ENCODE measurements at places on chromosomes 11 and 22. TPM values are rescaled to one million over a fixed set of nuclear protein-coding genes. Genes with fewer than 3 reads are reported as not detected.
A peak's percentile ranks its signal among the peaks of the same experiment; 100 is the strongest.

DNA sequence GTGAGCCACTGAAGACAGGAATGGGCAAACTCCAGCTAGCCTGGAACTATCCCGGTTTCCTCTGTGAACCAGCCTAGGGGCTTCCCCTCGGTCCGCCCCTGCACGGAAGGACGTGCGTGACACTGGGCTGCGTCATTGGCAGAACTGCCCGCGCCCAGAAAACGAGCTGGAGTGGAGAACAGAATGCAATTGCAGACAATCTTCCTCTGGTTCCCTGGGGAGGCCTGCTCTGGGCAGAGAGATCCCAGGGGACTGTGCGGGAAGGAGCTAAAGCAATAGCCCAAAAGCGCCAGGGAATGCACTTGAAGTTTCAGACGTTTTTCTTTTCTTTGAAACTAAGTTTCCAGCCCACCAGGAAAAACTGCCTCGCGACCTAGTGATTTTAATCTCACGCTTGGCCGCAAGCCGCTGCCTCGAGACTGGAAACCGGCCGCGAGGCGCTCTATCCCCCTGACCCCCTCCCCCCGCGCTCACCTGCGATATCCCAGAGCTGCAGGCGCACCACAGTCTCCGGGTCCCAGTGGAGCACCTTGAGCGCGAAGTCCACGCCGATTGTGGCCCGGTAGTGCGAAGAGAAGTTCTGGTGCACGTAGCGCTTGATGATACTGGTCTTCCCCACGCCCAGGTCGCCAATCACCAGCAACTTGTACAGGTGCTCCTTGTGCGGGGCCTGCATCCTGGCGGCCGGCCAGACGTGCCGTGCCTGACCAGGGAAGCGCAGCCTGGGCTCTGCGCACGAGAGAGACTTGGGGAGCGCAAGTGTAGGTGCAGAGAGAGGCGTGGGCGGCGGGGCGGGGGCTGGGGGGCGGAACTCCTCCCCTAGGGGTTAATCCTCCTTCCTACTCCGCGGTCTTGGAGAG lies at the start of gene RAB38:
RAB38 (minus strand) TSS at position 735 of the 860 bp plus-strand sequence; CDS start at position 676, 59 bp downstream.
- no peaks in the 10 kb centered on the region for H3K36me3 ChIP-seq
- no peaks in the 10 kb centered on the region for H3K27me3 ChIP-seq
- peak within 1 kb of the TSS; percentile 63 for H3K4me3 ChIP-seq
- peak within 1 kb of the TSS; percentile 80 for H3K27ac ChIP-seq
- DNase-seq, result peak; percentile 82
- H3K4me1 ChIP-seq, result peaks cover 53% of the 10 kb centered on the region

IGLL1 gene
- total RNA-seq, result not detected

DNA sequence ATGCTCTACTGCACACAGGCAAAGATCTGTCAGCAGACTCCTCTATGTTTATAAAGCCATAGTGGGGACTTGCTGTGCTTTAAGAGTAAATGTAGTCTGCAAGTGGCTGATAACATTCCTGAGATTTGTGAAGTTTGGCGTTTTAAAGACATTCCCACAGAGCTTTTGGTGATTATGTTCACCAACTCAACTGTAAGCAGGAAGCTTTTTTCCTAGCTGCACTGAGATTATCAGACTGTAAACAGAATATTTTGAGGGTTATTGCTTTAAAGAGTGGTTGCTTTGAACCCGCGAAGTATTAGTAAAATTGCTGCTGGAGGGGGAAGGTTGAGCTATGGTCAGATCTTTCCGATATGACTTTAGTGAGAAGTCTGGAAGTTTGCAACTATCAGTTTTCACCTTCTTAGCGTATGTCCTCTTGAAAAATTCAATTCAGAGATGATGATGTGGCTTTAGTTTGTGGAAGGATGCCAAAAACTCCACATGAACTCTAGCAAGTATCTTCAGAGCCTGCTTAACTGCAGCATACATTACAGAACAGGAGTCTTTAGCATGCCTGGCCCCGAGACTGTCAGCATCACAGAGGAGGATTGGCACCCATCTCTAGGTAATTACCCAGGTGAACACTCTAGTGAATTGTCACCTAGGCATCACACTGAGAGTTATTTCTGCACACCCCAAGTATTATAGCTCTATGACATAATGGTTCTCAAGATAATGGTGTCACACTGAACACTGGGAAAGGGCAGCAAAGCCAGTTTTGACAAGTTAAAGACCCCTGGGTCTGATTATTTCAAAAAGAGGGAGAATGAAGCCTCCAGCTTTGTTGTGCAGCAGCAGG lies 89.9 kb downstream of the MTNR1B start:
- no peak overlapping the region for H3K4me3 ChIP-seq
- H3K36me3 ChIP-seq, result no peaks in the 10 kb centered on the region
- H3K27ac ChIP-seq, result no peak overlapping the region
- no peaks in the 10 kb centered on the region for H3K4me1 ChIP-seq

DERL3 gene
- not detected for total RNA-seq

RIMBP3C gene
- not detected for total RNA-seq

DNA sequence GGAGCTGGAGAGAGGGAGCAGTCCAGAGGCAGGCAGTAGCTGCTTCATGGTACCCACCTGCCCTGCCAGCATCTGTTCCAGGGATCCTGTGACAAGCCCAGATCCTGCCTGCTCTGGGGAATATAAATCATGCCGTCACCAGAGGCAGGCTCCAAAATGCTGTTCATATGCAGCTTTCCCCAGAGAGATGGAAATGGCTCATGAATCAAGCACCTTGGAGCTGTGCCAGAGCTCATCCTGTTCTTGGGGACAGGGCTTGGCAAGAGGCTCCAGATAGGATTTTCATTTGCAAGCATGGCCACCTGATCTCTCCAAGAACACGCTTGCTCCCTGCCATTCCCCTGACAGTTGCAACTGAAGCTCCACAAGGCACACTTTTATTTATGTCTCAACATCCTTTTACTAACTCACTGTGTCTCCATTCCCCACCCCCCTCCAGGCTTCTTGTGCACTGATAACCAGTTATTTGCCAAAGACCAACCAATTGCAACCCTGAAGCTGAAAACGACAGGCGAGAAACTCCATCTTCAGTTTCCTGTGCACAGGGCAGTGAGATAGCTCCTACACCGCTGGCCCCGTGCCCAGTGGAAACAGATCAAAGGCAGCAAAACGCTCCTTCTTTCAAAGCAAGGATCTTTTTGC lies 115.8 kb upstream of the PITPNB start:
- H3K4me3 ChIP-seq, result no peak overlapping the region
- no peak overlapping the region for H3K27ac ChIP-seq
- peaks cover 18% of the 10 kb centered on the region for H3K4me1 ChIP-seq
- no peak for DNase-seq
- peaks cover 8% of the 10 kb centered on the region for H3K36me3 ChIP-seq

DNA sequence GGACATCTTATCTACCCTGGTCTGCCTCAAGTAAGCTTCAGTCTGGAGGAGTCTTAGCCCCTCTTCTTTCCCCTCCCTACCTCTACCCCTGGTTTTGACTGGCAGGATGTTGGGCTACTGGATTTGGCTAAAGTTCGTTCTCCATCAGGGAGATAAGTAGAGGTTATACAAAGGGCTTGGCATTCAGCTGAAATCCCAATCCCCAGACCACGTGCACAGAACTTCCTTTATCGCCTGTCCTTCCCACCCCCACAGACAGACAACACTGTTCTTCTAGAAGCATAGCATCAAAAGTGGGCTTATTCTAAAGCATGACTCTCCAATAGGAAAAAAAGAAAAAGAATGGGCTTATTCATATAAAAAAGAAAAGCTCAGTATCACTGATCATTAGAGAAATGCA lies 7.8 kb downstream of the PRG3 start:
- H3K4me1 ChIP-seq, result no peaks in the 10 kb centered on the region
- no peak for DNase-seq
- no peaks in the 10 kb centered on the region for H3K27me3 ChIP-seq
- H3K4me3 ChIP-seq, result no peak overlapping the region

GRCh38 chr11:78715639-78716311 lies 141.1 kb upstream of the NARS2 start:
- no peak for DNase-seq
- H3K36me3 ChIP-seq, result no peaks in the 10 kb centered on the region
- H3K27me3 ChIP-seq, result no peaks in the 10 kb centered on the region
- no peak overlapping the region for H3K27ac ChIP-seq
- H3K4me1 ChIP-seq, result no peaks in the 10 kb centered on the region
- H3K4me3 ChIP-seq, result no peak overlapping the region

DNA sequence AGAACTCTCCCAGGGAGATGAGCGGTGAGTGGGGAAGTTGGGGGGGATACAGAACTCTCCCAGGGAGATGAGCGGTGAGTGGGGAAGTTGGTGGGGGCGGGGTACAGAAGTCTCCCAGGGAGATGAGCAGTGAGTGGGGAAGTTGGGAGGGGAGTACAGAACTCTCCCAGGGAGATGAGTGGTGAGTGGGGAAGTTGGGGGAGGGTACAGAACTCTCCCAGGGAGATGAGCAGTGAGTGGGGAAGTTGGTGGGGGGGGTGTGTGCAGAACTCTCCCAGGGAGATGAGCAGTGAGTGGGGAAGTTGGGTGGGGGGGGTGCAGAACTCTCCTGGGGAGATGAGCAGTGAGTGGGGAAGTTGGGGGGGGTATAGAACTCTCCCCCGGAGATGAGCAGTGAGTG lies 186.5 kb downstream of the SHANK2 start:
- no peaks in the 10 kb centered on the region for H3K36me3 ChIP-seq
- no peak overlapping the region for H3K27ac ChIP-seq
- H3K4me3 ChIP-seq, result no peak overlapping the region
- no peak for DNase-seq
- no peaks in the 10 kb centered on the region for H3K4me1 ChIP-seq
- peaks cover 17% of the 10 kb centered on the region for H3K27me3 ChIP-seq

GRCh38 chr11:117936973-117937372 lies 7.8 kb upstream of the TMPRSS13 start:
- no peaks in the 10 kb centered on the region for H3K27me3 ChIP-seq
- no peak for DNase-seq
- H3K36me3 ChIP-seq, result no peaks in the 10 kb centered on the region
- H3K4me1 ChIP-seq, result no peaks in the 10 kb centered on the region
- no peak overlapping the region for H3K4me3 ChIP-seq

- peaks cover 7% of the 10 kb centered on the region for H3K36me3 ChIP-seq
- no peaks in the 10 kb centered on the region for H3K27me3 ChIP-seq
- no peak overlapping the region for H3K4me3 ChIP-seq
- H3K4me1 ChIP-seq, result peaks cover 79% of the 10 kb centered on the region
Observed at GRCh38 chr11:3834664-3835461, 5.9 kb downstream of the RHOG start.

DNA sequence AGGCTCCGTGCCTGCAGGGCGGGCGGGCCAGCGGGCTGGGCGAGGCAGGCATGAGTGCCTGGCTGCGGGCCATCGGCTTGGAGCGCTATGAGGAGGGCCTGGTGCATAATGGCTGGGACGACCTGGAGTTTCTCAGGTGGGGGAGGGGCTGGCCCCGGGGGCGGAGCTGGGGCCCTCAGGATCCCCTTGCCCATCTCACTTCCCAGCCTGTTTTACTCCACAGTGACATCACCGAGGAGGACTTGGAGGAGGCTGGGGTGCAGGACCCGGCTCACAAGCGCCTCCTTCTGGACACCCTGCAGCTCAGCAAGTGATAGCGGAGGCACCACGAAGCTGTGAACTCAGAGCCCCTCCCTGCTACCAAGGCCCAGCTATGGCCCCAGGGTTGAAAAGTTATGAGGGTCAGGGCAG lies 5.9 kb downstream of the PHOX2A start:
- H3K4me3 ChIP-seq, result no peak overlapping the region
- H3K27me3 ChIP-seq, result peaks cover 27% of the 10 kb centered on the region
- peaks cover 44% of the 10 kb centered on the region for H3K4me1 ChIP-seq
- no peak for DNase-seq
- no peak overlapping the region for H3K27ac ChIP-seq

- no peak overlapping the region for H3K27ac ChIP-seq
- H3K36me3 ChIP-seq, result no peaks in the 10 kb centered on the region
- H3K27me3 ChIP-seq, result peaks cover 25% of the 10 kb centered on the region
- H3K4me3 ChIP-seq, result no peak overlapping the region
- H3K4me1 ChIP-seq, result no peaks in the 10 kb centered on the region
Observed at GRCh38 chr22:44193535-44193891, 12.8 kb downstream of the PARVG start.

DNA sequence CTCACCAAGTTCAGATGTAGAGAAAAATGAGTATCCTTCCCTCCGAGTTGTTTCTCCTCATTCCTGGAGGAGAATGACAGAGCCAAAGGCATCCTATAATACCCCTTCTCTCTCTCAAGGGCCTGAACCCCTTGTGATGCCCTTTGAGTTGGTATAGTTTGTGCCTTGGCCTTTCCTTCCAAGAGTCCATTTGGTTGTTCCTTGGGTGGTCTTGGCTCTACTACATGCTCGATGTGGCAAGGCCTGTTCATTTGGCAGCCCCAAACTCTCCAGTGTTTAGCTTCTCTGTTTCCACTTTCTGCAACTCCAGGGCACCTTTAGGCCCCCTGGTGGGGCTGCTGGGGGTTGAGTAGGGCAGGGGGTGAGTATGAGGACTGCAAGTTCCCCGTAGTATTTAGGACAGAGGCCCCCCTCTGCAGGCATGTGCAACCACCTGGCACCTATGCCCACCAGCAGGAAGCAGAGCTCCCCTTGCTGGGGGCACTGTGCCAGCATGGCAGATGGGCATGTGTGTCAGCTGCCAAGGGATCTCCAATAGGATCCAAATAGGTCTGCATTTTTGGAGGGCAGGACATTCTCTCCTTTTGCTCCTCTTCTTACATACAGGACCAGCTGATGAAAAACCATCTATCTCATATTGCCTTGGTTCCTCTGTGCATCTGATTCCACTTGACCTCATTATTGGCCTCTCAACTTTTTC lies 217.2 kb upstream of the CADM1 start:
- no peaks in the 10 kb centered on the region for H3K36me3 ChIP-seq
- DNase-seq, result no peak
